ENCODE measurements at places on chromosomes 5 and 9. TPM values are rescaled to one million over a fixed set of nuclear protein-coding genes. Genes with fewer than 3 reads are reported as not detected.
A peak's percentile ranks its signal among the peaks of the same experiment; 100 is the strongest.

GRCh38 chr9:89600831-89601230 is 4.0 kb upstream of the GADD45G start:
- H3K4me1 ChIP-seq = peaks cover 16% of the 10 kb centered on the region
- no peak for DNase-seq
- no peak overlapping the region for H3K4me3 ChIP-seq
- H3K27me3 ChIP-seq = peaks cover 6% of the 10 kb centered on the region
- H3K27ac ChIP-seq = no peak overlapping the region

DNA sequence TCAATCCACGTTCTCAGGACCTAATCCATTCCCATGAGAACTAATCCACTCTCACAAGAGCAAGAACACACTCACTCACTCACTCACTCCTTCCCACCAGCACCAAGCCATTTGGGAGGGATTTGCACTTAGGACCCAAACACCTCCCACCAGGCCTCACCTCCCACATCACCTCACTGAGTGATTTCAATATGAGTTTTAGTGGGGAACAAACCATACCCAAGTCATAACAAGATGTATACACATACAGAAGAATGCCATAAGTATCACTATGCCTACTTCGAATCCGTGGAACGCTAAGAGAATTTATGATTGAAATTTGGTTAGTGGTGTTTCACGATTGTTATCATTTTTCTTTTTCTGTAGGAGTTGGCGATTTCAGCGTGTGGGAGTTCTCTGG is 29.3 kb upstream of the CTSL start:
- no peak overlapping the region for H3K27ac ChIP-seq
- H3K4me3 ChIP-seq = no peak overlapping the region
- no peaks in the 10 kb centered on the region for H3K27me3 ChIP-seq
- no peak for DNase-seq
- H3K4me1 ChIP-seq = peaks cover 7% of the 10 kb centered on the region
- peaks cover 57% of the 10 kb centered on the region for H3K36me3 ChIP-seq

The GRIA1 gene
- total RNA-seq = 1.3 TPM

The TAF11L5 gene
- total RNA-seq = not detected

The HTR4 gene
- 0.27 TPM for total RNA-seq

DNA sequence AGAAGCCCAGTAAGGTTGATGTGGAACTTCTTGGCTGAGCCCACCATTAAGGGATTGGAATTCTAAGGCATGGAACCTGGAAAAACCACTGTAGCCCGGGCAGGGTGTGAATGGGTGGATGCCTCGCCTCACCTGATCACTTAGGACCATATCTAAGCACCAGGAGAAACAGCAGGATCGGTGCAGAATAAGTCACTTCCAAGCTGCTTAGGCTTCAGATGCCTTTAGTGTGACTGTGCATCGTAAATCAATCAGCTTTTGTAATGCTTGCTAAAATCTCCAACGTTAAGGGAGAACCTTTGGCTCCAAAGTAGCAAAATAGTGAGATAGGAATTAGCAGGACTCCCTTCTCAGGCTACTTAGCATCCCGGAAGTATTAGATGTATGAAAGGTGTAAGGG is 103.9 kb upstream of the MEGF10 start:
- DNase-seq = no peak
- no peak overlapping the region for H3K4me3 ChIP-seq
- H3K36me3 ChIP-seq = no peaks in the 10 kb centered on the region
- H3K27ac ChIP-seq = no peak overlapping the region

- H3K36me3 ChIP-seq = no peaks in the 10 kb centered on the region
- H3K27ac ChIP-seq = no peak overlapping the region
- no peak for DNase-seq
- H3K4me3 ChIP-seq = no peak overlapping the region
Measured at GRCh38 chr9:115850548-115851304, 302.9 kb upstream of the PAPPA start.

GRCh38 chr5:56641635-56642260 is 173.6 kb upstream of the MAP3K1 start:
- no peak overlapping the region for H3K4me3 ChIP-seq
- H3K4me1 ChIP-seq = peaks cover 59% of the 10 kb centered on the region
- peak overlapping the region; percentile 31 for H3K27ac ChIP-seq
- H3K36me3 ChIP-seq = no peaks in the 10 kb centered on the region
- DNase-seq = no peak

The ANKRD18A gene
- 0.36 TPM for total RNA-seq

GRCh38 chr9:13427587-13427986 is 148.1 kb upstream of the MPDZ start:
- no peaks in the 10 kb centered on the region for H3K27me3 ChIP-seq
- peak overlapping the region; percentile 75 for H3K27ac ChIP-seq
- H3K36me3 ChIP-seq = no peaks in the 10 kb centered on the region
- H3K4me3 ChIP-seq = no peak overlapping the region
- peaks cover 48% of the 10 kb centered on the region for H3K4me1 ChIP-seq

DNA sequence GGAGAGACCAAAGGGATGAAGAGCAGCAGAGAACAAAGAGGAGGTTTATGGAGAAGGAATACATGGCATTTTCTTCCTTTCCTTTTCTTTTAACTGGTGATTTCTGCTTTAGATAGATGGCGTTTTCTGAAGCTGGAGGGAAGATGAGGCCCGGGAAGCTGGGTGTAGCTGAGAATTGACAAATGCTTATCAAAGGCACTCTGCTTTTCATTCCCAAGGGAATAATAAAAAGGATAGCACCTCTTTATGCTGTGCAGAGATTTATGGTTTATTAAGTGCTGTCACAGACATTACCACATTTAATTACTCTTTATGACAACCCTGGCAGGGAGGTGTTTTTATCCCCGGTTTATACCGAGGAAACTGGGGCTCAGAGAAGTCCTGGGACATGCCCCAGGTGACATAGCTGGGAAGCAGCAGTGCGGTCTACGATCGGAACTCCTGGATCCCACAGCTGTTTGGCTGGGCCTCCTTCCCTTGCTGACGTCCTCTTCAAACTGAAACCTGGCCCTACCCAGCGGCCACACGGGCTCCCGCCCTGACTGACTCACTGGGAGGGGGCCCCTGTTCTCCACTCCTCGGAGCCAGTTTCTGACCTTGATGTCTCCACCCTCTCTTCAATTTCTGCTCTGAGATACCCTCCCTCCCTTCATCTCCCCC is 8.2 kb upstream of the EPB41L4B start:
- no peak overlapping the region for H3K4me3 ChIP-seq
- peaks cover 4% of the 10 kb centered on the region for H3K27me3 ChIP-seq
- peak overlapping the region; percentile 80 for H3K27ac ChIP-seq
- H3K4me1 ChIP-seq = peaks cover 24% of the 10 kb centered on the region
- no peak for DNase-seq
- H3K36me3 ChIP-seq = no peaks in the 10 kb centered on the region

- no peak overlapping the region for H3K27ac ChIP-seq
- no peak overlapping the region for H3K4me3 ChIP-seq
- no peaks in the 10 kb centered on the region for H3K27me3 ChIP-seq
- no peaks in the 10 kb centered on the region for H3K36me3 ChIP-seq
Measured at GRCh38 chr5:131022811-131023497, 142.1 kb downstream of the HINT1 start.

DNA sequence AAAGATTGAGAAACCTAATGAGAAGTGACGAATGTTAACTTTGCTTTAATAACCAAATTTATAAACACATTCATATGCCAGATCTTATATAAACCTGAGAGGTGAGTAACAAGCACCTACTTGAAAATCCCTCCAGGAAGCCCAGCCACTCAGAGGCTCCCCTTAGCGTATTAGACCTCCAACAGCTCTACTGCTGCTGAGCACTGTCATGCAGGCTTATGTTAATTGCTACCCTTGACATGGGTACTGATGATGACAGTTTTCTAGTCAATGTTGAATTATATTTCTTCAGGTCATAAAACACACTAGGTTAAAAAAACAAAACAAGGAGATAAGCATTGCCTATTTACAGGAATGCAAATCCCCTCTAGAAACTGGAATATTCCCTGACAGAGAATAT is 161.2 kb downstream of the MPDZ start:
- no peak overlapping the region for H3K27ac ChIP-seq
- H3K4me1 ChIP-seq = peaks cover 3% of the 10 kb centered on the region
- no peaks in the 10 kb centered on the region for H3K27me3 ChIP-seq
- H3K36me3 ChIP-seq = peaks cover 59% of the 10 kb centered on the region

The SPATA31D4 gene
- not detected for total RNA-seq

- H3K36me3 ChIP-seq = peaks cover 2% of the 10 kb centered on the region
- H3K4me3 ChIP-seq = no peak overlapping the region
- peak overlapping the region; percentile 10 for H3K27ac ChIP-seq
Measured at GRCh38 chr9:20689833-20690232, 5.8 kb downstream of the FOCAD start.

GRCh38 chr5:108910627-108911026 is 162.9 kb downstream of the FER start:
- H3K4me3 ChIP-seq = no peak overlapping the region
- DNase-seq = no peak
- H3K36me3 ChIP-seq = peaks cover 18% of the 10 kb centered on the region
- no peak overlapping the region for H3K27ac ChIP-seq
- no peaks in the 10 kb centered on the region for H3K4me1 ChIP-seq
- no peaks in the 10 kb centered on the region for H3K27me3 ChIP-seq

GRCh38 chr5:145772466-145772865 is 62.7 kb downstream of the PRELID2 start:
- peaks cover 11% of the 10 kb centered on the region for H3K36me3 ChIP-seq
- no peak for DNase-seq
- no peak overlapping the region for H3K27ac ChIP-seq
- H3K4me1 ChIP-seq = no peaks in the 10 kb centered on the region

GRCh38 chr5:6280425-6281100 is 97.8 kb downstream of the MED10 start:
- H3K27me3 ChIP-seq = peaks cover 30% of the 10 kb centered on the region
- peaks cover 6% of the 10 kb centered on the region for H3K4me1 ChIP-seq
- H3K4me3 ChIP-seq = no peak overlapping the region
- no peaks in the 10 kb centered on the region for H3K36me3 ChIP-seq

DNA sequence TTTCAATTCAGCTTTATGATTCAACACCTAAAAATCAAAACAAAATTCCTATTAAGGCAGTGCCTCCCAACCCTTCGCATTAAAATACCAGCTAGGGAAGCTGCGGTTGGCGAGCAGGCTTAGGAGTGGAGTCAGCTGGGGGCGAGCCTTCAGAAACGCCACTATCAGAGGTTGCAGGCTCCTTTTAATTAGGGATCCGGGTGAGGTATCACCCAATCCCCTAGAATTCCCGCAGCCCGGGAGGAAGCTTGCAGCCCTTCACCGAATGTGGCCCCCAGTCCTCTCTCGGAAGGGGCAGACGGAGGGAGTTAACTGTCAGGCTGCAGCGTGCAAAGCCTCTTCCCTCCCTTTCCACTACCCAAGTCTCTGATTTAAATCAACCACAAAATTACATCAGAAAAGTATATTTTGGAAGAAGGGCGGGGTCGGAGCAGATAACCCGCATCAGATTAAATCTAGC is 1.7 kb downstream of the STC2 start:
- peaks cover 19% of the 10 kb centered on the region for H3K36me3 ChIP-seq
- no peak for DNase-seq
- peaks cover 49% of the 10 kb centered on the region for H3K4me1 ChIP-seq
- peak overlapping the region; percentile 80 for H3K27ac ChIP-seq

DNA sequence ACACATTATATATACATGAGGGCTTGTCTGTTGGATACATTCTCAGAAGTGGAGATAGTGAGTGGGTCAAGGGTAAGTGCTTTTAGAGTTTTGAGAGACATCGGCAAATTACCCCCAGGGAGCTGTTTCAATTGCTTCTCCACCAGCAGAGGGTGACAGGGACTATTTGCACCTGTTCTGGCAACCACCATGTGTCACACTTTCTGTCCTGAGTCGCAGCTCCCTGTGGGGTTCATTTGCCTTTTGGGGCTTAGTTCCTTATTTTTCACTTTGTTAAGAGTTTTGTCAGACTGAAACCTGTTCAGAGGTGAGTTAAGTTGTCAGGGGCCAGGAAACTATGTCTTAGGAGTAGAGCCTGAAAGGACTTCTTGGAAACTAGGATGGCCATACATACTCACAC is 20.1 kb upstream of the SLC36A1 start:
- no peak overlapping the region for H3K27ac ChIP-seq
- no peak for DNase-seq
- no peaks in the 10 kb centered on the region for H3K36me3 ChIP-seq
- H3K4me1 ChIP-seq = no peaks in the 10 kb centered on the region
- H3K4me3 ChIP-seq = no peak overlapping the region

GRCh38 chr5:58722160-58722559 is 139.3 kb downstream of the RAB3C start:
- H3K36me3 ChIP-seq = no peaks in the 10 kb centered on the region
- no peak overlapping the region for H3K4me3 ChIP-seq
- H3K4me1 ChIP-seq = no peaks in the 10 kb centered on the region
- H3K27ac ChIP-seq = no peak overlapping the region

DNA sequence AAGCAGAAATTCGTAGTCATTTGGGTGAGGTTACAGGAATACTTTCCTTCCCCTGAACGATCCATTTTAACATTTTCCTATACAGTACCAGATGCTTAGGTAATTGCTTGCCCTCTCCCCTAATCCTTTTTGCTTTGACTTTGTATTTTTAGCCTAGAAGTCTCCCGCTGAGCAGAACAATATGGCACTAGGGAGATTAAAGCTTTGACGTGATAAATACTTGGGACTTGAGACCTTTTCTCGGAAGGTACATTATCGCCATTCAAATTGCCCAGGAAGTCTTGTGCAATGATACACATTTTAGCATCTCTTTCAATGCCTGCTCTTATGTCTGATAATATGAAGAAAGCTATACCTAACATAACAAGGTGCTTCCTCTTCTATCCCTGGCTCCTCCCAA is 22.9 kb upstream of the SPATA31C2 start:
- H3K36me3 ChIP-seq = no peaks in the 10 kb centered on the region
- H3K27me3 ChIP-seq = no peaks in the 10 kb centered on the region
- peaks cover 6% of the 10 kb centered on the region for H3K4me1 ChIP-seq

GRCh38 chr5:82211855-82212572 is 66.1 kb downstream of the RPS23 start:
- no peaks in the 10 kb centered on the region for H3K36me3 ChIP-seq
- H3K4me1 ChIP-seq = no peaks in the 10 kb centered on the region
- no peak overlapping the region for H3K27ac ChIP-seq
- H3K4me3 ChIP-seq = no peak overlapping the region
- no peaks in the 10 kb centered on the region for H3K27me3 ChIP-seq

DNA sequence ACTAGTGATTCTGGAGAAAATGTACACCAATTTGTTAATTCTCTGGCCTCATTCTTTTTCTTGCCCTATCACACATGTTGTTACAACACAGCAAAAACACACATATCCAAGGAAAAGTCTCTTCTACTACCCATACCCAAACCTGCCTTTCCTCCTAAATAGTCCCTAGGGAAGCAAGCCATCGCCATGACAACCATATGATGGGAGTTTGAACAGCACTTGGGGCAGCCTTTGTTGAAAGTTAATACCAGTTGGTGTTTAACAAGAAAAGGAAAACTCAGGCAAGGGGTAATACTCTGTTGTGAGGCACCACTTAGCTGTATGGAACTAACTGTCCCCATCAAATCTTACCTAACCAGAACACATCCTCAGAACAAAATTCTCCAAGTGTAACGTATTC is 1.7 kb downstream of the TRPM3 start:
- no peak overlapping the region for H3K4me3 ChIP-seq
- DNase-seq = no peak
- H3K36me3 ChIP-seq = no peaks in the 10 kb centered on the region
- peaks cover 30% of the 10 kb centered on the region for H3K4me1 ChIP-seq
- peaks cover 34% of the 10 kb centered on the region for H3K27me3 ChIP-seq

DNA sequence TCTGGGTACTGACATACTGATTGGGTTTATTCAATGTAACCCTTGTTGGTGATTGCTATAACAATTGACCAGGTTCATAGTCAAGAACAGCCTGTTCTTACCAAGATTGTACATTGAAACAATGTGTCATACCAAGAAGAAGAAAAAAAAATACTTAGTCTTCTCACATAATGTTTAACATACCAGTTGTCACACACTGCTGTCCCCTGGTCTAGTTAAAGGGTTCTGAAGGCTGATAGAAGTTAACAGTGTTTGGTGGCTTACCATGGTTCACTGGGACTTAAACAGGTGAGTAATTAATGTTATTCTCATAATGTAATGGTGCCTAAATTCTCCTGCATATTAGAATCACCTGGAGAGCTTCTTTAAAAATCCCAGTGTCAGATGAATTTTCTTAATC is 18.5 kb upstream of the CDC42SE2 start:
- H3K27ac ChIP-seq = no peak overlapping the region
- H3K4me1 ChIP-seq = no peaks in the 10 kb centered on the region
- H3K27me3 ChIP-seq = no peaks in the 10 kb centered on the region
- no peak overlapping the region for H3K4me3 ChIP-seq

Measured in mesothelial cell of epicardium (in vitro differentiated cells).